Stromal cell of bone marrow (primary cell): ENCODE measurements at places on chromosomes 3 and 15.

DNA sequence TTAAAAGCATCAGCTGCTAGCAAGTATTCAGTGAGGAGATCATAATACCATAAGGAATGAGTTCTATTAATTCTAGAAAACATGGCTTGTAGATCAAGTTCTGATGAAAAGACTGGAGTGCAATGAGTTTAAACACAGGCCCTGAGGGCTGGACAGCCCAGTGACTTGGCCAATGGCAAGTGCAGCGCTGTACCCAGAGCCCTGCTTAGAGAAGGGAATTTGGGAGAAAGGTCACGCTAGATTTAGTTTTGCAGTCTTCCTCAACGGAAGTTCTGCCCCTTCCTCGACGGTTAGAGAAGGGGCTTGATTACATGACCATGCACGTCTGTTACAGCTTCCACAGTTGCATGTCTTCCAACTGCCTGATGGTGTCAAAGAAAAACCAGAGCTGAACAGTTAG, 4.0 kb downstream of the TMEM212 start:
- DNase-seq = no peak

DNA sequence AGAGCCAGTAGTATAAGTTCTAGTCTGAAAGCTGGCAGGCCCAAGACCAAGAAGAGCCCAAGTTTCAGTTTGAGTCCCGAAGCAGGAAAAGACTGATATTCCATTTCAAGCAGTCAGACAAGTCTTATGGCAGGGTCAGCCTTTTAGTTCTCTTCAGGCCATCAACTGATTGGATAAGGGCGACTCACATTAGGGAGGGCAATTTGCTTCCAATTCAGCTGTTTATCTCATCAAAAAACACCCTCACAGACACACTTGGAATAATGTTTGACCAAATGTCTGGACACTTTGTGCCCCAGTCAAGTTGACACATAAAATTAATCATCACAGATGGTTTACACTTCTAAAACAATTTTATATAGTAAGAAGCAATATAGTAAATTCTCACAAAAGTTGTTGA, 69.7 kb downstream of the UBE2E2 start:
- no peak for DNase-seq

- DNase-seq = no peak
These were observed 238.9 kb downstream of the UACA start for GRCh38 chr15:70524470-70524869.

DNA sequence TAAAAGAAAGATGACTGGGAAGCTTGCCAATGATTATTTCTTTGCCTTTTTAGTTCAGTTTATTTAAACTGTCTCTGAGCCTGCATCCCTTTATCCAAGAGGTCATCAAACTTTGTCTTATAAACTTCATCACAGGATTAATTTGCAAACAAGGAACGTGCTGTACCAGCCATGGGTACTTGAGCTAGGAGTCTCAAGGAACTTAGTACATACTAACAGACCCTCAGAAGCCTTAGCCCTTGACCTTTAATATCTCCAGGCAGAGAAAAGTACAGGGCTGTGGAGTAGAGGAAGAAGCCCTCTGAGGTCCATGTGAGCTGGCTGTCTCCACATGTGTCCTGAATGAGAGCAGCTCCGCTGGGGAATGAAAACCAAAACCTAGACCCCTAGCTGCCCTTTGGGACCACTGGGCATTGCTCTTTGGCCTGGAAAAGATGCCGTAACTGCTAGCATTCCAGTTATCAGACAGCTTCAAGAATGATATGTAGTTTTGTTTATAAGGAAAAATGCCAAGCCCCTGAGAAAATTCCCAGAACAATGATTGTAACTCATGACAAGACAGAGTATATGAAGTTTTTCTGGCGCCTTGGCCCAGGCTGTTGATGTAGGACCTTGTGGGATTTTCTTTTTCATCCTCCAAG, 92.1 kb downstream of the ASB7 start:
- DNase-seq = no peak

DNA sequence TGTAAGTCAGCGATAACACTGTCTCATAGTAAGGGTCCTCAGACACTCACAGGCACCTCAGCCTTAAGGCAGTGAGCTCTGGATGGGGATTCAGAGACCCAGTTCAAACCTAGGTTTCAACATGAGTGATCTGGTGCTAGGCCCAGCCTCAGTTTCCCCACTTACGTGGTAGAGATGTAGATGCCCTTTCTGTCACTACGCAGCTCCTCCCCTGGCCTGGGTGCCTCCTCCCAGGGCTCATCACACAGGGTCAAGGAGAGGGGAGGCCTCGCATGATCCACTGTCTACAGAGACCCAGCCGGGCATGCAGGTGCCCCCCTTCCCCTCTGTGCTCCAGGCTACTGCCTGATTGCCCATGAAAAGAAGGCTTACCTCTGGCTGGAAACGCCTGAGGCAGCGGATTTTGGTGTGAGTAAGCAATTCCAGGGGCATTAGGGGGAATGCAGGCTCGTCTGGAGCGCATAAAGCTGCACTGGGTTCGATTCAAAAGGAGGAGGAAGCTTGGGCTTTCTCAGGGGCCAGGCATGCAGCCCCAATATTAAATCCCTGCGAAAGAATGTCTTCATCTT, 69.8 kb upstream of the ANKRD34C start:
- DNase-seq = no peak

- DNase-seq = no peak
These were observed 262.5 kb downstream of the CGGBP1 start for GRCh38 chr3:87796137-87796842.

DNA sequence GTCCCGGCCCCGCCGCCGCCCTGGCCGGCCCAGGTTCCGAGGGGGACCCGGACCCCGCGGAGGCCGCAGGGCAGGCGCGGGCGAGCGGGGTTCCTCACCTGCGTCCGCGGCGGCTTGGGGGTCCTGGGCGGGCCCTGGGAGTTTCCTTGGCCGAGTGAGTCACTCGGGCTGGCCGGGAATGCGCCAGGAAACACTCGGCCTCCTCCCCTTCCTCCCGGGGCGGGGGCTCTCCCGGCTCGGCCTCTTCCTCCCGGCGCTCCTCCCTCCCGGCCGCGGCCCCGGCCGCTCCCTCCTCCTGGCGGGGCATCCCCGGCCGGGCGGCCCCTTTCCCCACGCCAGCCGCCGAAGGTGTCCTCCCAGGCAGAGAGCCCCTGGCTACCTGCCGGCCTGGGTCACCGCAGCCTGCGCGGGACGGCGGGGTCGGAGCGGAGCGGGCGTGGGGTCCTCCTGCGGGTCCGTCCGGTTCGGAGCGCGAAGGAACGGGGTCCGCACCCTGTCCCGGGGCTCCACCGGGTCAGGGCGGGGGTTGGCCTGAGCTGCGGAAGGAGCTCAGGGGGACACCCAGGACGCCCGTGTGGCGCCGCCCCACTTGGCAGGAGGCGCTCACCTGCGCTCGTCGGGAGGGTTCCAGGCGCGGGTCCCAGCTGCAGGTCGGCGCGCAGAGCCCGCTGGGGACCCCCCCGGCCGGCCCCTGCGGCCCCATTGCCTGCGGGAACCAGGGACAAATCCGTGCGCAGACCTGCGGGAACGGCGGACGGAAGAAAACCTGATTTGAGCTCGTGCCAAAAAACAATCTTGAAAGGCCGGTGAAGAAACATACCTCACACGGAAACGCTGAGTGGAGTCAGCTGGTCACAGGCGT, at the start of gene CYFIP1:
Gene CYFIP1, minus strand, starts transcription at position 180 of the 862 bp plus-strand sequence. CDS start 33,083 bp downstream, outside the sequence.
- DNase-seq = peak; percentile 79

- DNase-seq = no peak
These were observed 140.0 kb downstream of the PDZRN3 start for GRCh38 chr3:73484656-73485248.

DNA sequence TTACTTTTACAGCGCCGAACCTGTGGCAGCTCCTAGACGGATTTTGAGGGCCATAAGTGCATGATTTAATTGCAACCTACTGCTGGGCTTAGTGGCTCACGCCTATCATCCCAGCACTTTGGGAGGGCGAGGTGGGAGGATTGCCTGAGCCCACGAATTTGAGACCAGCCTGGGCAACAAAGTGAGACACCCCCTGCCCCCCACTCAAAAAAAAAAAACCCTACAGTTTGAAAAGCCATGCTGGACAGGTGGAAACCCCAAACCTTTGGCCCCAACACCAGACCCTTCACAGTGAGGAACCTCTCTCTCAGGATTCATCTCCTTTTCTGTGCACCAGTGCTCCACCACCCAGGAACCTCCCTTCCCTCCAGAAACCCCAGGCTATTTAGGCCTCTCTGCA, 1.1 kb upstream of the CDC25A start:
- DNase-seq = no peak

DNA sequence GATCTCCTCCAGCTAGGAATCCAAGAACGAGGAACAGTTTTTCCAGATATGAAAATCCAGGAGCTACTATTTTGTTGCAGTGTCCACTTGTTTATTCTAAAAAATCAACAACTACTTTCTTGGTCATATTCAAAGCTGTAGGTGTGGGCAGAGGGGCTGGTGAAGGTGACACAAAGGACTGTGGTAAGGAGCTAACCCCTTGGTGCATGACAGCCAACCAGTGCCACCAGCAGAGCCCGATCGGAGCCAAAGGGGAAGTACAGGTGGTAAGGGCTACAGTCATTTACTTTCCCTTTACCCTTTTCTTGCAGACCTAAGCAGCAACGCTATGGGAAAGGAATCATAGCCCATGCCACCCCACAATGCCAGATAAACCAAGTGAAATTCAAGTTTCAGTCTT, 30.7 kb downstream of the PLA1A start:
- DNase-seq = no peak

- no peak for DNase-seq
These were observed at the start of gene FSTL1 for GRCh38 chr3:120450600-120451271. Gene FSTL1 (minus strand): TSS chr3:120450992. CDS start chr3:120450746, 246 bp downstream.

GRCh38 chr15:65766422-65767263, 25.4 kb downstream of the DENND4A start:
- no peak for DNase-seq

DNA sequence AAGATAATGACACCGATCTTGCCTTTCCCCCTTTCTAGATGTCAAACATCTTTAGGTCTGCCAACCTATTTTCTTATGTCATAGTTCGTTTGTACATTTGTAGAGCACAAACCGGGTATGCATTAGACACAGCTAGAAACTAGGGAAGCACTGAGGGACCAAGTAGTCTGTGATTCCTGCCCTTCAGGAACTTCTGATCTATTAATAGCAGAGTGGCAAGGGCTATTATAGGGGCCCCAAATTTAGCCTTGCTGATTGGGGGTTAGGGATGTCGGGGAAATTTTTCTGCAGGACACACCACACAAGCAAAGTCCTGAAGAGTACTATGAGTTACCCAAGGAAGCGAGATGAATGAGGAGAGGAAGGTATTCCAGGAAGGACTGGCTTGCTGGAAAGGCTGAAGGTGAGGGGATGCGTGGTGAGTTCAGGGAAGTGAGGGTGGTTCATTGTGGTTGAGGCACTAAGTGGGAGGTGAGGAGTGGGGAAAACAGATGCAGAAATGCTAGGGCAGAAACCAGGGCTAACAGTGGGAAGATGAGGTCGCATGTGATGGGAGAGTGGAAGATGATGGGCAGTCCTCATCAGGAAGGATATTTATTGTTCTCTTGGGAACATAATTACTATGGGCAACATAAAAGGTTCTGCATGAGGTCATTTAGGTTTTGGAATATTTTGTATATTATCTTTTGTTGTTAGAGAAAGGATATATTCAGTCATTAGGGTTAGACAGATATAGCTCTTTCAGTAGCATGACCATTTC, 144.3 kb downstream of the CMSS1 start:
- DNase-seq = no peak

DNA sequence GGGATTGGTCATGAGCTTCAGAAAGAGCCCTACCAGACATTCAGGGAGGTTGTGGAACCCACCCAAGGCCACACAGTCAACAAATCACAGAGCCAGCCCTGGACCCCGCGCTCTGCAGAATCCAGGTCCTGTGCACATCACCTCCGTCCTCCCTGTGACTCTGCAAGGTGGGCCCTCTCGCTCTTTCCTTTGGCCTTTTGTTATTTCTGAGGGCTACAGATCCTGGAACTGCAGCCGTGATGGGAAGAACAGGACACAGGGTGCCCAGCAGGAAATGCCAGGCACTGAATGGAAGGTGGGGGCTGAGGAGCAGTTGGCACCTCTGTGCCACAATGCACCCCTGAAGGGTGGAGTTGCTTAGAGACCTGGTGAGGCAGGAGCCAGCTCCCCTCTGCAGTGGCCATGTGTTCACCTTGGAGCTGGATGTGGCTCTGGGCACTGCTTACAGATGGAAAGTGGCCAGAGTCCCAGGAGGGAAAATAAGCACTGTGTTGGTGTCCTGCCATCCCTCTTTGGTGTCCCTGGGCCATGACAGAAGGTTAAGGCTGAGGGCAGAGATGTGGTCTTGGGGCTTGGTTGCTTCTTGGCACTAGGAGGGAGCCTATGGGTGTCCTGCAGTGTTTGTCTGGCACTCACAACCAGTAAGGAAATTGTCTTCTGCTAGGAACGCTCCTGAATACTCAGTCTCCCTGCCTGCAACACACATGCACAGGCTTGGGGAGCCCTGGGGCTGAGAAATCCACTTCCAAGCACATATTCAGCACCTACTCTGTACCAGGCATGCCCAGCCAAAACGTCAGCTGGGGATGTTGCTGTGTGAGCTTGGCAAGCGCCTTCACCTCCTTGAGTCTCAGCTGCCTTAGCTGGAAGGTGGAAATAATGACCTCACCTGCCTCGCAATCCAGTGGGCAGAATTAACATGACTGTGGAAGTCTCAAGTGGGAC, 98.0 kb upstream of the SLC6A6 start:
- DNase-seq = no peak

GRCh38 chr3:36373666-36374065, 6.6 kb upstream of the STAC start:
- DNase-seq = no peak

DNA sequence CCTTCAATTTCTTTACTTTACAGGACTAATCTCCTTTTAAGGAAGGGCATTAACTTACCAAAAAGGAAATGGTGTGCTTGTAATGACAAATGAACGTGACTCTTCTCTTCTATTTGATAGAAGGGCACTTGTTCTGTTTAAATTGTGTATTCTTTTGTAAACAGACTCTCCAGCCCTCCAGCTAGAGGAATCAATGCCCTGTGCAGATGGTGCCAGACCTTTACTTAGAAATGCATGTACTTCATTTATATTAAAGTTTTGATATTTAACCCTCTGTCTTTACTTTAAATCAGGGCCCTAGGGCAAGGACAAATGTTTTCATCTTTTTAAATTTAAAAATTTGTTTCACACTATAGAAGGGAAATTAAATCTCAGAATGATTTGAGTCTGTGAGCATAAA, 355.1 kb downstream of the GBE1 start:
- no peak for DNase-seq

GRCh38 chr15:84638103-84638502, 16.0 kb downstream of the WDR73 start:
- no peak for DNase-seq

DNA sequence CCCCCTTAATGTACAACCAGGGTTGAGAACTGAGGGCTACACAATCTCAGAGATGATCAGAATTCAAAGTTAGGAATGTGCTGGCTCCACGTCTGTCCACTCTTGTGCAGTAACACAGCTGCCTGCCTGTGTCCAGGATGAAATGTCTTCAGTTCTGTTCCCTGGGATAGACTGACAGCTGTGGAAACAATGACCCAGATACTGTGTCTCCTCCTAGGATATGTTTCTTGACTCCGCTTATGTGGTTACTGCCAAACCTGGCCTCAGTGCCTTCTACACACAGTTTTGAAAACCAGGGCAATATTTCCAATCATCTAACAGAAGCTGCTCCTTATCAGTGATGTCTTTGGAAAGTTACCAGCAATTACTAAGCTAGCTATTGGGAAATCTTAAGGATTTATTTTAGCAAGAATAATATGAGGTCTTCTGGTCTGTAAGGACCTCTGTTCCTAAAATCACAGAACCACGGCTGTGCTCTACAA, 67.6 kb downstream of the NOX5 start:
- DNase-seq = no peak
